ENCODE measurements at places on chromosomes 11 and 22.
A peak's percentile ranks its signal among the peaks of the same experiment; 100 is the strongest.

DNA sequence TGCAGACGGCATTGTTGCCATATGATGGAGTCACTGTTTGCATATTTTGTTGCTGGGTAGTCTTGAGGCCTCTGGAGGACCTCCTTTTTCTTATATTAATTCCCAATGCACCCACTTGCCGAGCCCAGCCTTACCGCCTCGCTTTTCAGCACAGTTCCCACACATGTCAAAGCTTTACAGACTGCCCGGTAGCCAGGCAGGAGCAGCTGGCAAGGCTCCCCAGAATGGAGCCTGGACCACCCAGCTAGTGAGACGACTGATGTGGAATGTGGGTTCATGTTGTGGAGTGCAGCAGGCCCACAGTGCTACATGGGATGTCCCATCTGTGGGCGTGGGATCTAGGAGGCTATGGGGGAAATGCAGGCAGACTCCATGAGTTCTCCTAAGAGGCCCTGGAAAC is 99.4 kb upstream of the MTMR2 start:
- DNase-seq, result no peak

GRCh38 chr11:71286701-71287643 is 34.6 kb upstream of the SHANK2 start:
- DNase-seq, result no peak

DNA sequence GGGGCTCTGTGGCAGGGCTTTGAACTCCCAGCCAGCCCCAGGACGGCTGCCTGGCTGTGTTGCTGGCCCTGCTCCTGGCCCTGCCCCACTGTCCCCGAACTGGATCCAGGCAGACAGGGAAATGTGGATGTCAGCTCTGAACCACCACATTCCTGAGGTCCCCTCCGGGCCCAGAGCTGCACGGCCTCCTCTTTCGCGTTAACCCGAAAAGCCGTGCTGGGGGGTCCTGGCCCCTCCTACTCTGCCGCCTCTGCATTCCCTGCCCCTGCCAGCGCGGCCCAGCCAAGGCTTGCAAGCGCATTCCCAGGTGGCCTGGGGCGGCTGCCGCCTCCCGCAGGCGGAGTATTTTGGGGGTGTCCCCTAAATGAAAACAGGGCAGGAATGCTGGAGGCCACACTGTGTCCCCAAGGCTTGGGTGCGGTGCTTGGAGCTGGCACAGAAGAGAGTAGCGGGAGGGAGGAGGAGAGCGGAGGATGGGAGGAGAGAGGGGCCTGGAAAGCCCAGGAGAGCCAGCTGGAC is 5.4 kb downstream of the LINC01488 start:
- no peak for DNase-seq

GRCh38 chr22:30128511-30128910 is 48.2 kb downstream of the HORMAD2 start:
- no peak for DNase-seq

- peak; percentile 42 for DNase-seq
Observed at GRCh38 chr11:32297611-32298011, 137.7 kb downstream of the WT1 start.

DNA sequence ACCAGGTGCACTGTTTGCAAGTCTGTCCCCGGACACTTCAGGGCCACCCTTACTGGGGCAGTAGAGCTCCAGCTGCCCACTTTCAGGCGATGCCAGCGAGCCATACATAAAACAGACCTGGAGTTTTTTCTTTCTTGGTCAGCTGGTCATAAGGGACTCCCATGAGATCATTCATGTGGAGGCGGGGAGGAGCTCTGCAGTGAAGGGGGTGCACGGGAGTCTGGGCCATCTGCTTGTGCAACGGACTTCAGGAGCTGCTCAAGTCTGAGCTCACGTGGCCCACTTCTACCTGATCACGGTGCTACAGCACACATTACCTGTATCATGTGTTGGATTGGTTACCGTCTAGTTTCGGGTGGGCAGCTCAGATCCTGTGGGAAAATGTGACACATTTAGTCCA is 9.2 kb upstream of the MRGPRF start:
- no peak for DNase-seq

DNA sequence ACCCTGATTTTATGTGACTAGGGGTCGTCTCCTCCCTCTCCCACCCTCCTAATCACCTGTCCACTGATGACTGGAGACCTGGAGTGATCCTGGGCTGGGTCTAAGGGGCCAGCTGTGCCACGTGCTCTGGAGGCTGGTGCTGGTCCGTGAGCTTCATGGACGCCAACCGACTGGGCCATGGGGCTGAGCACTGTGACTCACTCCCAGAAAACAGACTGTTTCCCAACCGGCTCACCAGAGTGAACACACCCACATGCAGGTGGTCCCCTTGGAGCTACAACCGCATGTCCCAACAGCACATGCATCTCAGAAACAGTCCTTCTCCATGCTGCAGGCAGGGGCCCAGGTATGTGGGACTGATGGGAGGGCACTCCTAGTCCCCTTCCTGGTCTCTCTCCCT is 14.0 kb upstream of the LMO1 start:
- no peak for DNase-seq

- peak; percentile 34 for DNase-seq
Observed at GRCh38 chr11:72589802-72590761, 84.1 kb downstream of the PDE2A start.

- no peak for DNase-seq
Observed at GRCh38 chr22:42272431-42272999, 2.1 kb upstream of the TCF20 start.

- no peak for DNase-seq
Observed at GRCh38 chr11:88340366-88340935, 2.9 kb upstream of the CTSC start.

DNA sequence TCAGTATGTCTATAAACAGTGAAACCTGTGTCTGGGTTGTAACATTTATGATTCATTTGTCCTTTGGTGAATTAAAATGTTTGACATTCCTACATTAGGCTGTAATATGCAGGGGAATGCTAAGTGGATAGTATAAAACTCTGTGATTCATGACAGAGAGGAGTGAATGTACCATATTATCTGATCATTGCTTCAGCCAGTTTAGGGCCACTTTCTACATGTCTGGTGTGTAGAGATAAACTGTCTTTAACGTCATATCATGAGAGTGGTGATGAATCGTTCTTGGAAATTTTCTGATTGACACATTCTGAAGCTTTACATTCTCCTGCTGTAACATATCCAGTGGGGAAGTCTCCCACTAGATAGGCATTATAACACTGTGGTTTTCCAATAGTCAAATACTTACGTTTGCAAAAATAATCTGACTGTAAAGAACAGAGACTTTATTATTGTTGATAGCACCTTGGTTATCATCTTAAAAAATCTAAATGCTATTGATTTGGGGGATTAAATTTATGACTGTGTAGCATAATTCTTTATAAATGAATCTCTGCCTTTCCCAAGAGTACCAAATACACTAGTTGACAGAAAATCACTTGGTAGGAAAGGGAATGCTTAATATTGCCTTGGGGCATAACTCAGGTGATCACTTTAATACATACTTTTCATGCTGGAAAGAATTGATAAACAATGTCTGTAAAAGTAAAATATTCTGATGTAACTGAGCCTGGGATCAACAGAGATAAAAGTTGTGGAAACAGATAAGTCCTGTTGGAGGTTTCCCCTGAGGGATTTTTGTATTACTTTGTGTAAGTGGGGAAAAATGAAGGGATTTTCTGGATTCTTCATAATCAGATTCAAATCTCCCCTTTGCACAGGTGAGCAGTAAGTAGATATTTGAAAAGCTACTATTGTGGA is 427.9 kb downstream of the JRKL start:
- DNase-seq, result no peak

GRCh38 chr11:64856382-64857227 is 12.2 kb upstream of the CDC42BPG start:
- peak; percentile 80 for DNase-seq

DNA sequence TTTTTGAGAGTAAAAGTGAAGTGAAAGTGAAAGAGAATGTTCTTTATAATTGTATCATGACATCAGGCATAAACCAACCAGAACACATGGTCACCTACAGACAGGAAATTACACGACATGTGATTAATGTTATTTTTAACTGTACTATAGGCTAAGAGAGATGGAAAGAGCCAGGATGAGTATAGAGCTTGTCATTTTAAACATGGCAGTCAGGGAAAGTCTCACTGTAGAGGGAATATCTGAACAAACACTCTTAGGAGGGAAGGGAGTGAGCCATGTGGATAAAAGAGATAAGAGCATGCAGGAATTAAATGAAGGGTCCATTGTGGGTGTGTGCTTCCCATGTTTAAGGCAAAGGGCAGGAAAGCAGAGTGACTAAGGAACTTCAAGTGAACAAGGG is 599.1 kb upstream of the FAT3 start:
- no peak for DNase-seq

DNA sequence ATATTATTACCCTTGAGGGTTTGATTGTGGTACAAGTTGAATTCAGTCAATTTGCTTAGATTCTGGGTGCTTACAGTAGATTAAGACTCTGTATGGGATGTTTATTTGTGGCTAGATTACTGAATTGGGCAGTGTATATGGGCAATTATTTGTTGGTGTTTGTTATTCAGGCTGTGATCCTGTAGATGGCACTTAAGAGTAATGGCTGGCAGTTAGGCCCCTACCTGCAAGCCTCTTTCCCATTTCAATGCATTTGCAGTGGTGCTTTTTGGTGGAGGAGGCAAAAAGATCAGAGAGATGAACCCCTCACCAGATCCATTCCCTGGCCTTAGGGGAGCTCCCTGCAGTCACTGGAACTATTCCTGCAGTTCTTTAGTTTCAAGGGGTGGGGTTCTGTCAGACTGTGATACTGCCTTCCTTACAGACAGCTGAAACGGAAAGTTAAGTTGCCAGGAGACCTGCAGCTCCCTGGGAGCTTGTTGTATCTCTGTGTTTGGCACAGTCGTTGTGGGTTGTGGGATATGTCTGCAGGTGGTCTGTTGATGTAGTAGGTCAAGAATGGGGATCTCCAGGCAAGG is 199.5 kb downstream of the AASDHPPT start:
- DNase-seq, result no peak

- peak; percentile 84 for DNase-seq
Observed at GRCh38 chr11:45354976-45355705, 69.0 kb upstream of the SYT13 start.
